CD4-positive, alpha-beta T cell treated with Interleukin-10 for 1 hour (primary cell): ENCODE measurements at places on chromosomes 3 and 15.
A peak's percentile ranks its signal among the peaks of the same experiment; 100 is the strongest.

DNA sequence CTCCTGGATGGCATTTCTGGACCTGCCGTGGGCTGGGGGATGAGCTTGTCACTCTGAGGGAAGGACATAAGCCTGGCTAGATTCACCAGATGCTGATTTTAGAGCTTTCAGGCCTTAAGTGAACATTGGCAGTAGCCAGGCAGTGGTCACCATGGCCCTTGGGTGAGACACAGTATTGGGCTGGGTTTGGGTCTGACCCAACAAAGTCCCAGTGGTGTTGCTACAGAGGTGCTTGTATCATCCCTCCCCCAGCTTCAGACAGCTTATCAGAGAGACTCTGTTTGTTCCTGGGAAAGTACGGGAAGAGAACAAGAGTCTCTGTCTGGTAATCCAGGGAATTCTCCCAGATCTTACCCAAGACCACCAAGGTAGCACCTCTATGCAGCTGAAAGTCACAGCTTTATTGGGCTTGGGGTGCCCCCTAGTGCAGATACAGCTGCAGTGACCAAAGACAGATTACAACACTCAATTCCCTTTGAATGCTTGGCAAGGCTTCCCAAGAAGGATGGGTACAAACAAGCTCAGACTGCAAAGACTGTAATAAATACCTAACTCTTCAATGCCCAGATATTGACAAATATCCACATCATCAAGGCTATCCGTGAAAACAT is 9.8 kb upstream of the RUVBL1 start:
- peak; percentile 70 for DNase-seq

- peak; percentile 62 for DNase-seq
Observed at GRCh38 chr15:79184465-79184892, 93.9 kb upstream of the RASGRF1 start.

GRCh38 chr3:171895900-171896299 is 52.8 kb downstream of the TMEM212 start:
- no peak for DNase-seq

DNA sequence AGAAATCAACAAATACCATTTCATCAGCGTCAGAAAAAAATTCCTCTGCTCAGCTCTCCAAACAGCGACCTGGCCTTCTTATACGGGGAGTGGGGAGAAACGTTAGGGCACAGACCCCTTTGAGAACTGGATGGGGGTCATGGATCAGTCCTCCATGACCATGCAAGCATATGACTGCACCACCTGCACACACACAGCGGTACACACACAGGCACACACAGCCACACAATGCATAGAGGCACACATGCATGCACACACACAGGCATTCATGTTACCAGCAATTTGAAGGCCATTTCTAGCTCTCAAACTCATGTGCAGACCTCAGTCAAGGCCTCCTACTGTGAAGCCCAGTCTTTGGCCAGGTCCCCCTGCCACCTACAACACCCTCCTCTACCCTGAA is 50.2 kb downstream of the SLC41A3 start:
- DNase-seq, result no peak

DNA sequence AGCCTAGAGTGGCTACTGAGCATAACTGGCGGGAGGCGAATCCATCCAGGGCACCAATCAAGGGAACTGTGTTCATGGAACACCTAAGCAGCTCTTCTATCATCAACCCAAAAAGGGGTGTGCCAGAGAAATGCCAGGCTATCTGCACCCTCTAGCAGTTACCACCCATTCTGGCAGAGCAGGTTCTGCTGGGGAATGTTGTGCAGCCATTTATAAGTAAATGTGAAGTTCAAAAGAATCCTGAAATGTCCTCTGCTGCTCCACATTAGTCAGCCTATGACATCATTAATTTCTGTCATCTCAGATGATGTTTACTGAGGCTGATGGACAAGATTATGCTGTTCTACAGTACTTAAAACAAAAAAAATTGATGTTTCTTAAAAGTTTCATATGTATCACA is 7.7 kb downstream of the SKIC8 start:
- DNase-seq, result no peak

- no peak for DNase-seq
Observed at GRCh38 chr15:64982472-64982871, 7.2 kb downstream of the SPG21 start.

- DNase-seq, result no peak
Observed at GRCh38 chr15:77375133-77375532, 44.8 kb downstream of the PEAK1 start.

DNA sequence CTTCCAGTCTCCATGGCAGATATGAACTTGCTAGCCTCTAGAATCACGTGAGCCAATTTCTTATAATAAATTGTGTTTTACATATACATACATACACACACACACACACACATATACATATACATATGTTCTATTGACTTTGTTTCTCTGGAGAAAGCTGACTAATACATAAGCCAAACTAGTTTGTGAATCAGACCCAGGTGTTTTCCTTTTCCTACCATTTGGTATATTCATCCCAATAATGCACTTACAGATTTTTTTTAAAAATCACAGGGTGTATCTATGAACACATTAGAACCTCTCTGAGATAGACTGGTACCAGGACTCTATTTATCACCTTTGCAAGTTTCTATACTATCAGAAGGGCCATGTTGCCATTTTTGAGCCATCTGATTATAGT is 122.9 kb upstream of the KCNH8 start:
- no peak for DNase-seq

DNA sequence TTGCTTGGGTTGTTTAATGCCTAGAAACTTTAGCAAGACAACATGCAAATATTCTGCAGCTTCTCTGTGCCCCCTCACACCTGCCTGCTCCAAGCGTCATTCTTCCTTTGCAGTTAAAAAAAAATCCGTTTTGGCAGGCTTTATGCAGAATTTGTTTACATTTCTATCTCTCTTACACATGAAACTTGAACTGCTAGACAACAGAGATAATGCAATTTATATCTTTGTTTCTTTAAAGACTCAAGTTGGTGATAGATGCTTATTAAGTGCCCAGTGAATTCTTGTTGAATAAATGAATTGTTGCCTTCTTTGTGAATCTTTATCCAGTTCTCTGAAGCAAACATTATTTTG is 53.2 kb downstream of the CHST2 start:
- no peak for DNase-seq

GRCh38 chr15:86373147-86373546 is 293.5 kb downstream of the AGBL1 start:
- DNase-seq, result no peak

DNA sequence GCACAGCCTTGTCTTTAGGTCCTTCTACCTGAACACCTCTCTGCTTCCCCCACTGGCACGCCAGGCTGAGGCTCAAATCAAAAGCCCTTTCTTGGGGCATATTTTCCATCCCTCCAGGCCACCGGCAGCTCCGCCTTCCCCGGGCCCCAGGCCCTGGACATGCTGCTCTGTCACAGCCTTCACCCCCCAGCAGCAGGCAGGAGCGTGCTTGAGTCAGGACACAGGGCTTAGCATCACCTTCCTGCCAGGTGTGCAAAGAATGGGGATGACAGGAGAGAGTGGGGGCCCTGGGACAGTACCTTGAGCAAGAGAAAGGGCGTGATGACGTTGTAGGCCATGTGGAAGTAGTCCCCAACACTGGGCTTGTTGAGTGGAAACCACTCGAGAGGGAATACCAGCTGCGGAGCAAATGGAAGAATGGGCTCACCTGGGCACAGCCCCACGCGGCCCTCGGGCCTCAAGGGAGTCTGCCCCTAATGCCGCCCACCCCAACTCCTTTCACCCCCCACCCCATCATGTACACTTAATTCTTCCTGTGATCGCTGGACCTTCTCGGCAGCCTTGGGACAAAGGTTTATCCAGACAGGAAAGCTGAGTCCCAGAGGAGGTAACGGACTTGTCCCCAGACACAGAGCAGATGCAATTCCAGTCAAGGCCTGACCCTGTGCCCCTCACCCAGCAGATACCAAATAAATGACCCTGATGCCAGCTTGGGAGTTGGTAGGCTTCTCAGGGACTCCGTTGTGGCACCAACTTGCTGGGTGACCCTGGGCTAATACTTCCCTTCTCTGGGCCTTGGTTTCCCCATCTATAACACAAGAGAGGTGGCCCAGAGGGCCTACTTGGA is 9.1 kb upstream of the CALML4 start:
- no peak for DNase-seq

DNA sequence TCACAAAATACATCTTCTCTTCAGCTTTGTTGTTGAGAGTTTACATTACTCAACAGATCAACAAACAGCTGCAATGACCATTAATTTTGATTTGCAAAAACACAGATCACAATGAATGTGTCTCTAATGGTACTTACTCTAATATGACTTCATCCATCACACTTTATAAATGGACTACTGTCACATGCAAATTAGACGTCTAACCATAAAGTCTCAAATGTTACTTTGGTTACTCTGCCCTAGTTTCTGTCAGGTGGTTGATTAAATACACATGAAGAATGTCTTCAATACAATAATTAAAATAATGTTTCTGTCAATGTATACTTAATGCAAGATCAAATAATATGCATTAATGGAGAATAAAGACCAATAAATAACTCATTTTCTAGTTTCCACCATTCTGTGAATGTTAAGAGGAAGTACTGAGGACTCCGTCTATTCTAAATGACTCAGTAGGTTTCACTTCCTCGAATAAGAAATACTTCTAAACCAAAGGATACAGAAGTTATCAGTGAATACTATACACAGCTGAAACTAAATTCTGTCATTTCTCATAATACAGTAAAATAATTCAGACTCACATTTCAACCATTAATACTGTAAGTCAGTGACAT is 145.8 kb downstream of the CBLB start:
- DNase-seq, result peak; percentile 5

GRCh38 chr3:127768346-127769008 is 53.8 kb downstream of the MGLL start:
- DNase-seq, result no peak

- no peak for DNase-seq
Observed at GRCh38 chr3:111776827-111777483, 82.1 kb upstream of the PHLDB2 start.

DNA sequence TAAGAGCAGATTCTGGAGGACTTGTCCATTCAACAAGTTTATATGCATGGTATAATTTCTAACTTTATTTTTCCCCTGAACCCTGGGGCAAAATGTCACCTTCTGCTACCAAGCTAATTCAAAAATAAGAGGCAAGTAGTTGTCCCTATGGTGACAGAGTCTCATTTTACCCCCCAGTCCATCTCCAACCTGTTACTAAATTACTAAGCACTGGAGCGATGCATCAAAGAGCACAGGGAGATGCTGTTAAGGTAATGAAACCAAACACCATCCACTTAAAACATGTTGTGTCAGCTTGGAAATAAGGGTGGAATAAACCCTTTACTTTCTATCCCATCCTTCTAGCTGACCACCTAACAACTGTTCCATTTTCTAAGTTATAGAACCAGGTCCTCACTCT is 417.4 kb upstream of the ATP11B start:
- DNase-seq, result no peak

GRCh38 chr3:166307756-166308350 is 470.6 kb upstream of the BCHE start:
- DNase-seq, result no peak

- DNase-seq, result no peak
Observed at GRCh38 chr15:100988857-100989256, 69.7 kb downstream of the LRRK1 start.

- no peak for DNase-seq
Observed at GRCh38 chr3:52237657-52238172, 1.2 kb downstream of the TWF2 start.

- DNase-seq, result no peak
Observed at GRCh38 chr3:95044101-95044500, 981.2 kb downstream of the NSUN3 start.

- DNase-seq, result peak; percentile 74
Observed at GRCh38 chr3:52277071-52277964, 1.1 kb downstream of the WDR82 start.

DNA sequence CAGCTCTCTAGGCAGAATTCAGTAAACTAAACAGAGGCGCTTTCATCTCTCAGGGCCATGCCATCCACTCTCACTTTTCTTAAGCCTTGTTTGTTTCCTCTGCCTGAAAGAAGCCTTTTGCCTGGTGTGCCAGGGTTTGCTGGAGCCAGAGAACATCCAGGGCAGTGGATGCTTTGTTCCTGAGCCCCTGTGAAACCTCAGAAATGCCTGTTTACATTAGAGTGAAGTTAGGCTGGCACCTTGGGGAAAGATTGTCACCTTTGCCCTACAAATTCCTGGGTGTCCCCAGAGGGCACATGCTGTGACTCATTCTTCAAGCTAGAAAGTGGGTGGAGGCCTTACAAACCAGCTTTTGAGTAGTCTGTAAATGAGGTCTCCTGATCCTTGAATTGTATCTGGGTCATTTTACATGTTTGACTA is 10.7 kb upstream of the TRAK1 start:
- DNase-seq, result peak; percentile 27

DNA sequence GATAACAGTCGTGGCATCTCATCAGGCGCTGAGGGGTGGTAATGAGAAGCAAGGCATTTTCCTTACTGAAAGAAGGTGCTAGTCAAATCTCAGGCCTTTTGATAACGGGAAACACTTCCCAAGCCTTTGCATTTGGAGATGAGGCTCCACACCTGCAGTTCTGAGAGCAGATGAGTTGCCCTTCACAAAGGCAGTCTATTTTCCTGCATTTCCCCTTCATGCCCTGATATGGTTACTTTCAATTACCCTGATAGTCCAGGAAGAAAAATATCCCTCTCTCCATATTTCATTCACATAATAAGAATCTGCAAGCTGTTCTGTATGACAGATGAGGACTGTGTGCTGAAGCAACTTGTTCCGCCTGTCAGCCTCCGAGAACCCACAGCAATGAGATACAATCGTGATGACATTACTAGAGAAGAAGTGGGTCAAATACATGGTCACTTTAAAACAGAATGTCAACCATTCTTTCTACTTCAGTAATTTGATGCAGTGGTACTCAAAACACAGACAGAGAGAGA is 25.0 kb downstream of the FHIT start:
- DNase-seq, result no peak

- DNase-seq, result no peak
Observed at GRCh38 chr3:13132731-13133410, 59.6 kb upstream of the IQSEC1 start.

GRCh38 chr3:172287937-172288477 is 160.2 kb downstream of the GHSR start:
- DNase-seq, result no peak

DNA sequence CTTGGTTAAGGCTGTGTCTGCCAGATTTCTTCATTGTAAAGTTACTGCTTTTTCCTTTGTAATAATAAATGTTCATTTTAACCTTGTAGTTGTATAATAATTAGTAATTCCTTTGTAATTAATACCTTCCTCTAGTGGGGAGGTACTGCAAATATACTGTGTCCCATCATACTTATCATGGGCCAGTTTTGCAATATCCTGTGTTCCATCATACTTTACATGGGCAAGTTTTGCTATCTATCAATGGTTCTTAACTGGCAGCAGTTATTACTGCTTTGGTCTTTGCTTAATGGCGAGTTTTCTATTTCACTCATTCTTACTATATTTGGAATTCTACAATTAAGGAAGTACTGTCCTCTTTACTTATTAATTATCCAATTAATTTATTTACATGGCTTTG is 10.6 kb downstream of the ATP2C1 start:
- no peak for DNase-seq
